ENCODE measurements at places on chromosomes 11 and 22.

DNA sequence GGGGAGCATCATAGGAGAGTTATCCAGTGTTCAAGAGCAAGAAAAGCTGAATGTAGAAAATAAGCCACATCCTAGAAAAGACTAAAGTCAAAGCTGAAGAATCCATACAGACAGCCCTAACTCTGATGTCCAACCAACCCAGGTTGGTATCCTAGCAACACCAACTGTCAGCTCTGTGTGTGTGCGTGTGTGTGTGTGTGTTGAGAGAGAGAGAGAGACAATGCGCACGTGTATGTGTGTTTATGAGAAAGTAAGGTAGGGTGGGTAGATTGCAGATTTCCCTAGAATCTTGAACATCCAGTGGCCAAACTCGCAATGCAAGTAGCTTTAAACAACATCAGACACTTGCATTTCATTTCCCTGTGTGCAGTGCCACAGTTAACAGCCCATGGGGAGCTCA lies 274.9 kb downstream of the FAM181B start:
- DNase-seq: no peak

GRCh38 chr11:125802387-125802786 lies 14.5 kb downstream of the PATE3 start:
- DNase-seq: no peak

DNA sequence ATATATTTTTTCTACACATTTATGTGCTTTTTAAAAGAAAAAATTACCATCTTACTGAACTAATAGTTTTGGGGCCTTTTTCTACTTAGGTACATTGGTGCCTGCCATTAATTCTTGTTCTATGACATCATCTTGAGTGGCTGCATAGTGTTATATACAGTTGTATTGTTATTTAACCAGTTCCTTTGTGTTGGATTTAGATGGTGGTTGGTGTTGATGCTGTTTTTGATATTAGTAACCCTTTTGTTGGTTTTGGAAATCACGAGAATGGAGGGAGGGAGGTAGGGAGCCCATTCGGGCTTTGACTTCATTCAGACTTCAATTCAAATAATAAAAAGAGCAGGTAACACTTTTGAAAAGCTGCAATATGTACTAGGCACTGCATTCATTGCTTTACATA lies 15.4 kb upstream of the C11orf96 start:
- DNase-seq: no peak

DNA sequence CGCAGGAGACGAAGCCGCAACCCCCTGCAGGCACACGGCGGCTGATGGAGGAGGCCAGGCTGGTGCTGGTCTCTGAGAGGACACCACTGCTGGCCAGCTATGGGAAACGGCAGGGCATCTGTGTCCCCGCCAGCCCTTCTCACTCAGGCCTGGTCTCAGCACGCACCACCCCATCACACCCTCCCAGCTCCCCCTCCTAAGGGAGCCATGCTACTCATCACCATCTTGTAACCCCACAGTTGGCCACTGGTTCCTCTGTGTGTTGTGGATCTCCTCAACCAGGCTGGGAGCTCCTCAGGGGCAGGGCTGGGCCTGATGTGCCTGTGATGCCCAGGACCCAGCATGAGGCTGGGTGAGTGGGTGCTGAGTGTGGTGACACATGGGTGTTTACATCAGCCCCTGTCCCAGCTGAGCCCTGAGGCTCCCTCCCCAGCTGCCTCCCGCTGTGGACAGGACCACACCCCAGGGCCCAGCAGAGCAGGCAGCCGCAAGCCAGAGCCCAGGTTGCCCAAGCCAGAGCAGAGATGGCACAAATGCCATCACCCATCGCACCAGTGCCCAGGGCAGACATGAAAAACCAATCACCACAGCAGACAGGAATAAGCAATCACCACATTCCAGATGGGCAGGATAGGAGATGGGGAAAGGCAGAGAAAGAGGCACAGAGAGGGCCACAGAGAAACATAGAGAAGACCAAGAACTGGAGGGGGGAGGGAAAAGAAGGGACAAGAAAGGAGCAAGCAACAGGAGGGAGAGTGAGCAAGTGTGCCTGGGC lies 8.2 kb downstream of the ARVCF start:
- no peak for DNase-seq

GRCh38 chr11:115912484-115912945 lies 408.3 kb upstream of the CADM1 start:
- peak; percentile 70 for DNase-seq

DNA sequence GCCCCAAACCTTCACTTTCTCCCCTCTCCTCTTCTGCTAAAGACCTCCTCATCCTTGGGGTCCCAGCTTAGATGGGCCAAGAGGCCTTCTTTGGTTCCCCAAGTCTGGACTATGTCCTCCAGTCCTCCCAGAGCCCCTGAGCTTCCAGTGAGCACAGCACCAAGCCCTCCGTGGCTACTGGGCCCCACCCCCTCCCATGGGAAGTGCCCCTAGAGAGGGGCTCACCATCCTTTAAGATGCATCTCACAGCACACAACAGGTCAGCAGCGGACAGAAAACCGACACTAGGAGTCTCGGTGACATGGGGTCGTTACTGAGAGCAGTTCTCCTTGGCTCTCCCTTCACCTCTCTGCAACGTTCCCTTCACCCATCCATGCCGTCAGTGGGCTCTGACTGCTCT lies 2.7 kb downstream of the LRRC32 start:
- no peak for DNase-seq

DNA sequence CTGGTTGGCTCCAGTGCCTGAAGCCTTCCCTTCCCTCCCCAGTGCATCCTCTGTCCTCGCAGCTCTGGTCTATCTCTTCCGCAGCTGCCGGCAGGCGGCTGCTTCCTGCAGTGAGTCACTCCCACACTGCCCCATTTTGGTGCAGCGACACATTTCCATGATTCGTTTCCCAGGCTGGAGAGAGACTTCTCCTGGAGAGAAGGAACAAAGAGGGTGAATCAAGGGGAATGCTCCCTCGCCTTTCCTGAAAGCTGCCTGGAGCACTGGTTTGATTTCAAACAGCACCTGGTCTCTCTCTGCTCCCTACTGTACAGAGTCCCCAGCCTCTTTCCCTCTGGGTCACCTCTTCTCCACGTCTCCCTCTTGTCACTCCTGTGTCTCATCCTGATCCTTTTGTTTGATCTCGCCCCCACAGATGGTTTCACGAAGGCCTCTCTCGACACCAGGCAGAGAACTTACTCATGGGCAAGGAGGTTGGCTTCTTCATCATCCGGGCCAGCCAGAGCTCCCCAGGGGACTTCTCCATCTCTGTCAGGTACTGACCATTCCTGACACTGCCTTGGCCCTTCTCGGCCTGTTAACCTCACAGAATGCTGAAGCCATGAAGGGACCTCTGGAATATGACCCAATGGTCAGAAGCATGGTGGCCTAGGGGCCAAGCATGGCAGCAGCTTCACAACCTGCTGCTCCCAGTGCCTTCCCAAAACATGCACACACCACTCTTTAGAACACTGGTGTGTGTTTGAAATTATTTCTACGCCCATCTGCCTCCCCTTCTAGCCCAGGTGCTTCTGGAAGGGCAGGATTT lies at the start of gene TMA7B:
Gene TMA7B, plus strand, starts transcription at position 758 of the 808 bp plus-strand sequence. CDS start 3,978 bp downstream, outside the sequence.
- no peak for DNase-seq

- DNase-seq: no peak
Measured at GRCh38 chr11:2810411-2811205, 75.0 kb downstream of the CDKN1C start.

GRCh38 chr22:19750507-19751490 lies 9.8 kb upstream of the TBX1 start:
- no peak for DNase-seq

GRCh38 chr11:26473216-26474194 lies 98.6 kb downstream of the MUC15 start:
- DNase-seq: peak; percentile 54

DNA sequence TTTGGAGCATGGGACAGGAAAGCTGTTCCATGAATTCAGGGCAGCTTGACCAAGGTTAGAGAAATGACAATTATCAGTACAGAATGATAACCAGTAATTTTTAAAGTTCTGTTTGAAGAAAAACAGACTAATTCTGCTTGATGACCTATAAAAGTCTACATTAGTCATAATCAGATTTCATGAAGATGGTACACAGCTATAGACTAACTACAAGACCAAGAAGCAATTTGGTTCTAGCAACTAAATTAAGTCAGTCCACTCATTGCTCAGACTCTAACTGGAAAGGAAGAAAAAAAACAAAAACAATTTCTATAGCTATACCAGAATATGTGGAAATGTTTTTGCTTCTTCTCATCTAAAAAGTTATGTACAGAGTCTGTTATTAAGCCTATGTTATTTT lies 24.9 kb downstream of the MRTFA start:
- DNase-seq: no peak

DNA sequence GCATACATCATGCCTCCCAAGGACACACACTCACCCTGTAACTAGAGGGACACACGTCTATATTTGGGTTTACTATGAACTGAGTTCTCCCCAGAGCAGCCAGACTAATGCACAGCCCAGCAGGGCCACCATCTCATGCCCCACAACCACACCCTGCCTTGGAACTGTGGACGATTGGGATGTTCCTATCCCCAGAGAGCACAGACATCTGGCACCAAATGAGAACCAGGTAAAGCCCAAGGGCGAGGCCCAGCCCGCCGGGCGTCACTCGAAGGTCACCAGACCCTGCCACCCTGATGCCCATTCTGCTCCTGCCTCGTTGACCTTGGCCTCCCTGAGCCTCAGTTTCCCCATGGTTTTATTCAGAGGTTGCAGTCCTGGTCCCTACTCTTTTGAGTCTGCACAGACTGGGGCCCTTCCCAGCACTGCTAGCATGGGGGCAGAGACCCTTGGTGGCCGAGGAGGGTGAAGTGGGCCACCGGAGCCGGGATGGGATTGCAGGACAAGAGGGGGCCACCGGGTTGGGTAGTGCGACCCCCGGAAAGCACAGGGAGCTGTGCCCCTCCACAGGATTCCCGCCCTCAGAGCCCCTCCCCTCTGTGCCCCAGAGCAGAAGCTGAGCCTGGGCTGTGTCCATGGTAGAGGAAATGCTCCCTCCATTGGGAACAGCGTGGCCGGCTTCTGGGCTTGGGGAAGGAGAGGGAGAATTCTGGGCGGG lies 56.8 kb downstream of the IGLL5 start:
- DNase-seq: no peak

DNA sequence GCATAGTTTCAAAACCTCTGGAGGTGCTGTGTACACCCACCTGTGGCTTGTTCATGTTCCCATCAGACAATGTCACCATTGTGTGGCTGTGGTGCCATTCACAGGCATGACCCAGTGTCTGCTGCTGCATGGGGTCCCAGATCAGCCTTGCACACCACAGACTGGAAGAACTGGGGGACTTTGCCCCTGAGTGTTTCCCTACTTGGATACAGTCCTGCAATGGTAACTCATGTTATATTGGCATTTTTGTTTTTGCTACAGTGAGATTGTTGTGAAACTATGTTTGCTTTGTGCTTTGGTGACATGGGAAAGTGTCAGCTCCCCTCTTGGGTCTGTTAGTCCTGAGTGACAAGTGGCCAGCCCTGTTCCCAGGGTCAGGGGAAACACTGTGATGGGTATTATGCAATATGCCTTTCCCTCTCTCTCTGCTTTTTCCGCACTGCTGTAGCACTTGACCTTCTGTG lies 108.8 kb downstream of the NAV2 start:
- DNase-seq: peak; percentile 44

DNA sequence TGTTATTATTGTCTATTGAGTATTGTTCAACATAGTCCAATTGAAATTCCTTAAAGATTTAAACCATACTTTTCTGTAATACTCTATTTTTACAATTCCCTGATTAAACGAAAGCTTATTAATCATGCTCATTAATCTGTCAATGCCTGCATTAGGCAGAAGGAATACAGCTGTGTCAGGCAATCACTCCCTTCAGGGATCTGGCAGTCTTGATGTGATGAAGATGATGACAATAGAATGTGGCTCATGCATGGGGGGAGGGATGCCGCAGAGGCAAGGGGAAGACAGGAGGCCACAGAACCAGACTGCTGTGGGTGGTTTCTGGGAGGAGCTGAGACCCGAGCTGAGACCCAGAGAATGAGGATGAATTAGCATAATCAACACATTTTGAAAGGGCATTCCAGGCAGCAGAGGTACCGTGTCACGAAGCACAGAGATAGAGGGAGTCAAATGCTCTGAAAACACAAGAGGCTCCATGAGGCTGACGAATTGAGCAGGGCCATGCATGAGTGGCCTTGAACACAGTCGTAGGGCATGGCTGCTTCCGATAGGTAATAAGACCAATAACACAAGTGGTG lies 1075.5 kb downstream of the OPCML start:
- no peak for DNase-seq

DNA sequence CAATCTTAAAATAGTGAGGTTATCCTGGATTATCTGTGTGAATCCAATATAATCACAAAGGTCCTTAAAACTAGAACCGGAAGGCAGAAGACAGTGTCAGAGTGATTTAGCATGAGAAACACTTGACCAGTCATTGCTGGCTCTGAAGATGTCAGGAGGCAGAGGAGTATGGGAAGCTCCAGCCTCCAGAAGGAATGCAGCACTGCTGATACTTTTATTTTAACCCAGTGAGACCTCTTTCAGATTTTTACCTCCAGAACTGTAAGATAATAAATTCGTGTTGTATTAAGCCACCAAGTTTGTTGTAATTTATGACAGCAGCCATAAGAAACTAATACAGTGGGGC lies 134.4 kb upstream of the ZC3H12C start:
- no peak for DNase-seq

DNA sequence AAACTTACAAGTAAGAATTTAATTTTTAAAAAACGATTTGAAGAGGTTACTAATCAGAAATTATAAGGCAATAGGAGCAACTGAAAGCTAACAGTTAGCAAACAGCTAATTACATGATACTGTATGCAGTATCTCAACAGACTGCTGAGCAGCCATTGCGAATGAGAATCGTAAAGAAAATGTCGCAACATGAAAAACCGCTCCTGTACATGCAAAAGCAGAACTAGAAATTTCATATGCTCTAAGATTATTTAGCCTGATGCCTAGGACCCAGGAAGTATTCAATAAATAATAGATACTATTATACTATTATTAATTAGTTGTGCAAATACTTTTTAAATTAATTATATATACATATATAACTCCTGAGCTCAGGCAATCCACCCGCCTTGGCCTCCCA lies 48.7 kb upstream of the EP300 start:
- DNase-seq: no peak

GRCh38 chr11:46357483-46357936 lies 10.2 kb downstream of the DGKZ start:
- DNase-seq: peak; percentile 80

DNA sequence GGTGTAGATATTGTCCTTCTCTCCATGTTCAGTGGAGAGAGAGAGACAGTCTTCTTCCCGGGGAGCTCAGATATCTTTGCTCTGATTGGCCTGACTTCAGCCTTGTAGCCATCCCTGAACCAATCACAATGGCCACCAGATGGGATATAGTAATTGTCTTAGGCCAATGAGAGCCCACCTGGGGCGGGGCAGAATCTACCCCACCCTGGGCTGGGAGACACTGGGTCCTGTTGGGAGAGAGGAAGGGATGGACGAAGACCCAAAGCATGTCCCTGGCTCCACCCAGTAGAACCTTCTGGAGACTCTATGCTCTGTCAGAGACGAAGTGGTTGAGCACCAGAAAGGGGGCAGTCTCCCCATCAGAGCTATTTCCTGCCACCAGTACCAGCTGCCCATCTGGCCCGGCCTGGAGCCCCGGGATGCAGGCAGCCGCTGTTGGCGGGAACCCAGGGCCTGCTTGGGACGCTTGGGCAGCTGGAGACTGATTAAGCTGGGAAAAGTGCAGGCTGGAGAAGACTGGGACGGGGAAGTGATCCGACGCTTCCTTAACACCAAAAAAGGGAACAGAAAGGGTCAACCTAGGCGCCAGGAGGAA lies 31.6 kb upstream of the CBX7 start:
- DNase-seq: no peak
